Central memory CD4-positive, alpha-beta T cell (primary cell): ENCODE measurements at places on chromosomes 11 and 22.

DNA sequence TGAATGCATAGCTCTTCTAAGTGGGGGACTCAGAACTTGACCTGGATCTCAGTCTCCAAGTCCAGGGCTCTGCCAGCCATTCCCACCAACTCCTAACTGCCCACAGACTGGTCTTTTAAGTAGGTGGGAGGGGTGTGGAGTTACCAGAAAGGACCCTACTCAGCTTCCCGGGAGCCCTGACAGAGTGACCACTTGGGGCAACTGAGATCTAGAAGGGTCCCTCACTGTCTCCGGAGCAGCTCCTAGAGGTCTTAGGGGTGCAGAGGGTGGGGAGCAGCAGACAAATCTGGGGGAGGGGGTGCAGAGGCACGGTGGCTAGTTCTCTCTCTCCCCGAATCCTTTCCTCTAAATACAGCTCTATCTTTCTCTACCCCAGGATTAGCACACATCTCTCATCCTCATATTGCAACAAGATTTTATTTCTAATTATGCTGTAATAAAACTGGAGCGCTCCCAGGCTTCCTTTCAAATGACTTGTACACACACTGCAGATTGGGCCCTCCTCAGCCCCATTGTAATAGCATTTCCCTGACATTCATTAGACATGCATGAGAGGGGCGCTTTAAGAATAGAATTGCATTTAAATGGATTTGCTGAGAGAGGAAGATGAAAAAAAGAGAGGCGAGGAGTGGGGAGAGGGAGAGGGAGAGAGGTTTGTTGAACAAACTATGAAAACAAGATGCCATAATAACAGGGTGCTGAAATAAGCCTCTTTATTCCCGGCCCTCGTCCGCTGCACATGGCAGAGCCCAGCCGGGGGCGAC is 219.0 kb downstream of the CEP164 start:
- no peak for DNase-seq

DNA sequence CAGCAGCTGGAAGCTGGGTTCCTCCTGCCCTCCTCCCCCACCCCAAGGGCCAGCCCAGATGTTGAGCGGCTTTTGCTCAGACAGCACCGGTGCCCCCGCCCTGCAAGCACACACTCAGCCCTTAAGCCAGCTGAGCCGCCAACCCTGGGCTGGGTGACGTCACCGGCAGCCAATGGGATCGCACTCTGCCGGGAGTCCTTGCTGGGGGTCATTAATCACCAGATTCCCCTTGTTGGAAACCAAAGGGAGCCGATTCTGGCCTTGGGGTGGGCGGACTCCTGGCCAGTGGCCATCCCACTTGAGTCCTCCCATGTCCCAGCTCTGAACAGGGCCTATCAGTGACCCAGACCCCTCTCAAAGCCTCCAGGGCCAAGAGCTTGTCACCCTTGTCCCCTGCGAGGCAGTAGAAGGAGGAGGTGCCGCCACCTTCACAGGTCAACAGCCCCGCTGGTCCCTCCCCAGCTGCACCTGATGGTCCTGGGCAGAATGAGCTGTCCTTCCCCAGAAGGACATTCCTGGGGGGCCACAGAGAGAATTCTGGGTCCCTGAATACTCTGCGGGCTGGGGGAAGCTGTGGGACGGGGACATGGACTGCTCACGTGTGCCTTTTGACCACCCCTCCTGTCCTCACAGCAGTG is 7.4 kb downstream of the DUSP8 start:
- DNase-seq = no peak

- DNase-seq = no peak
Observed at GRCh38 chr11:100367892-100368291, 319.2 kb upstream of the ARHGAP42 start.

DNA sequence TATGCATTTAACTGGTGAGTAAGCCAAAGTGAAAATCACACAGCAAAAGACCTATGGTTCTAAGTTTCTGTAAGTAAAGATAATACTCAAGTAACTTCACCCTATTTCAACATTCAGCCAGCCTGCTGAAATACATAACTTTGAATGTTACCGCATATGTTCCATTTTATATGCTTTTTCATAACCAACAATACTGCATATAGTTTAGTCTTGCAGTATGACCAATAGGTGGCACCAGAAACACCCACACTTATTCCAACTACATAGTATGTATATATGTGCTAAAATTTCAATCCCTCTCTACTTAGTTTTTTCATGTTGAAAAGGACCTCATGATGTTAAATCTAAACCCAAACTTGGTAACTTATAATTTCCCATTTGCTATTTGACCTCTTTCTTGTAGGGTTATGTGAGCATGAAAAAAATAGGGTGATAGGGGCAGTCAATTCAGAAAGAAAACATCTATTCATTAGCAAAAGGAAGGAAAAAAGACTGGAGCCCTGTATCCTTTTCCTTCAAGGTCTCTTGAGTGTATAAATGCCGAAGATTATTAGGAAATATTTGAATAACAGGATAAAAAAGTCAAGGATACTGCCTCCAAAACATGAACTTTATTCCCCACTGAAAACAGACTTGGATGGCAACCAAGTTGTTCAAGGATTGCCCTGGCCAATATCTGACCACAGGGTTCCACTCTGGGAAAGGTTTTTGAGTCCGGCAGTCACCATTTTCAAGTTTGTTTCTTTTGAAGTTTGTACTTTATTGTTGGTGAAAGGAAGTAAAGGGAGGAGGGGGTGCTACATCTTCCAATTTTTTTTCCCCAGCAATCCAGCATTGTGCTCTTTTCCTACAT is 23.8 kb upstream of the FZD4 start:
- DNase-seq = peak; percentile 21

- no peak for DNase-seq
Observed at GRCh38 chr22:38142606-38143005, 32.1 kb upstream of the BAIAP2L2 start.

- no peak for DNase-seq
Observed at GRCh38 chr22:45103756-45104155, 60.0 kb upstream of the NUP50 start.

DNA sequence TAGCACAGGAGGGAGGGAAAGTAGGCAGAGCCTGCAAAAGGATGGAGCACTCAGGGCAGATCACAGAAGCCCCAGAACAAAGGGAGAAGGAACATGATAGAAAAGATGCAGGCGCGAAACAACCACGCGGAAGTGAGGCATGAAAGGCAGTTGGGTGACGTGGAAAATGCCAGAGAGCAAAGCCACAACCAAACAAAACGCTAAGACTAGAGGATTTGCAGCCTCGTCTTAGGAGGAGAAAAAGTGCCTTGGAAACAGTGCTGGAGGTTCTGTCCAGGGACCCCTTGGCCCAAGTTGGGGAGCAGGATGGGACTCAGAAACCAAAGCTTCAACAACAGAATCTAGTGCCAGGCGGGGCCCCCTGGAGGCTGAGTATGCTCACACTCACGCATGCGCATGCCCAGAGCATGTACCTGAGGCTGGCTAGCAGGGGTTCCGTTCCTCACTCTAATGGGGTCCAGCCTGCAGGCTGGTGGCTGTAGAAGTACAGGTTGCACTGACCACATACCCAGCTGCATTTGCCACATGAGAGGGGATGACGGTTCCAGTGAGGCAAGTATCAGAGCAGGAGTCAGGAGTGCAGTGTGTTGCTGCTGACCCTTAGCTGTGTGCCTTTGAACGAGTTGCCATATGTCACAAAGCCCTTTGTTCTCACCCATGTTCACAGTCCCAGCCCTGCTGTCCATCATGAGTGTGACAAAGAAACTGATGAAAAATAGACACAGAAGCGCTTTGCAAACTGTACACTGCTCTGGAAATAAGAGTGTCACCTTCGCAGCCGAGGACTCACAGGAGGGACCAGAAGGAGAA is 568.6 kb upstream of the CADM1 start:
- no peak for DNase-seq

DNA sequence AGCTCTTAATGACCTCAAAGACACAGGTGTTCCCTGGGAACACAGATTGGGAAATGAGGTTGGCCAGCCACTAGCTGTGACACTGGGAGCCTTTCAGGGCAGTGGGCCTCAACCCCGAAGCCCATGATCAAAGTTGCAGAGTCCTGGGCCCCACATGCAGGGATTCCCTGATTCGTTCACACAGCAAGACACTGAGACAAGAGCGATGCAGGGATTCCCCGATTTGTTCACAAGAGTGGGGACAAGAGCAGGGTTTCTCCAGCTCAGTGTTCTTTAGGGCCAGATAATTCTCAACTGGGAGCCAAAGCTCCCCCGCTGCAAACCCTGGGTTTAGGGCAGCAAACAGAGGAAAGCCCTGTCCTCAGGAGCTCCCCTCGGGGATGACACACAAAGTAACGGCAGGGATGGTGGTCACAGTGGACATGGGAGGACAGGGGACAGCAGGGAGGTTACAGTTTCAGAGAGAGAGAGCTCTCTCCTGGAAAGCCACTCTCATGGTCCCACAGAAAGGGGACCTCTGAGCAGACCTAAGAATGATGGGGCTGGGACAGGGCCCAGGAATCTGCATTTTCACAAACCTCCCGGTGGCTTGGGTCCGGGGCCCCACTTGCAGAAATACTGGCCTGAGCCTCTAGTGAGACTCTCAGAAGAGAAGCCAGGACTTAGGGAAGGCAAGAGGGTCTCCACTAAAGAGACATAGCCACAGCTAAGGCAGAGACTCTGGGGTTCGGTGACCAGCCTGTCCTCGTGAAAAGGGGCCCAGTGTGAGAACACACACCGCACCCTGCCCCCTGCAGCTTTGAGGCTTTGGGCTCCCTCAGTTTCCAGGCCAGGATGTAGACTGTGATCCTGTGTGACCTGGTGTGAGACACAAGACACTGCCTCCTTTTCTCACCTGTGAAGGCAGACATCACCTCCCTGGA is 7.4 kb upstream of the GNAZ start:
- no peak for DNase-seq

- no peak for DNase-seq
Observed at GRCh38 chr22:49481659-49482399, 345.8 kb downstream of the BRD1 start.

DNA sequence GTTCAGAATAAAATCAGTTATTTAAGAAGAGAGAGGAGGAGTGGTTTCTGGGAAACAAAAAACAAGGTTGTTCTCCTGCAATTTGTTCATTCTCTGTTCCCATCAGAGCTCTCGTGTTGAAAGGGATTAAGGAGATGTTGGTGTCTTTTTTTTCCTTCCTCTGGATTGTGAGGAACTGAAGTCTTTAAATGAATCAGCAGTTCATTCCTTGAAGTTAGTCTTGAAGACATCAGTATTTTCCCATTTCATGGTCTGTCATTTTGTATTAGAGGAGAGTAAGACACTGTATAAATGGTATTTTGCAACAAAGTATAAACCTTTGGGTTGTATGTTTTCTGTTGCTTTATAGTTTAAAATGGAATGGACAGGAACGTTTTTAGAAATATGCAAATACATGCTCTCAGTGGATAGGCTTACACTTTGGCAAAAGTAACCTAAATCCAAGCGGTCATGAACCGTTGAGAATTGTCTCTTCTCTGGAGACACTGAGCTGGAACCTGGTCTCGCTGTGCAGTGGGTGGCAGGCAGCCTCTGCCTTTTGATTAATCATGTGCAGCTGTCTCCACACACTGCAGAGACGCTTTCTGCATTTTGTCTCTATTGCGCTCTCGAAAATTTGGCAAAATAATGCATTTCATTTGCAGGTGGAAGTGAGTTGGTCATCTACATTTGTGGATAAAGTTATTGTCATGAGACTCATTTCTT is 33.0 kb downstream of the SAMM50 start:
- no peak for DNase-seq

GRCh38 chr11:96055706-96056387 is 131.9 kb upstream of the MTMR2 start:
- no peak for DNase-seq

- DNase-seq = no peak
Observed at GRCh38 chr11:14109742-14110141, 147.2 kb downstream of the SPON1 start.

DNA sequence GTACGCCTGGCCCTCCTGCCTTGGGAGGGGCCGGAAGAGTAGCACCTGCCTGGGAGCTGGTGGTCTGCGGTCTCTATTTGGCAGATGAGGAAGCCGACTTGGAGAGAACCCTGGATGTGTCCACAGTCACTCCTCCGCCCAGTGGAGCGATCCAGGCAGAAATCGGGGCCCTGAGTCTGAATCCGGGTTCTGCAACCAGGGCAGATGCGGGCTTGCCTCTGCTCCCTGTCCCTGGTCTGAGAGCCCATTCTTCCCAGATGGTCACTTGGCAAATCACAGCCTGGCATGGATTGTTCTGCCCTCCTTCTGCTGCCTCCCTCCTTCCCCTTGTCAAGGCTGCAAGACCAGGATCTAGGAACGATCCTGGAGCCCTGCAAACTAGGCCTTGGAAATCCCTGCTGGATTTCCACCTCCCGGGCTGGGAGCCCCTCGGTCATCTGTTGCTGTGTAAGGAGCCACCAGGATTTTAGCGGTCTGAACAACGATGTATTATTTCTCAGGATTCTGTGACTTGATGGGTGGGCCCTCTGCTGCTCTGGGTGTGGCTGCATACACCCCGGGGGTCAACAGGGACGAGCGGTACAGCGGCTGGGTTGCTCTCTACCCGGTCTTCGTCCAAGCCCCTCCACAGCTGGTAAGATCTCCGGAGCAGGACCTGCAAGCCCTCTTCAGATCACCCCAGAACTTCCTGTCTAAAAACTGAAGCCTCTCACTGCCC is 2.0 kb upstream of the ASCL2 start:
- DNase-seq = no peak

- DNase-seq = no peak
Observed at GRCh38 chr11:75245356-75246005, 4.9 kb downstream of the TPBGL start.

DNA sequence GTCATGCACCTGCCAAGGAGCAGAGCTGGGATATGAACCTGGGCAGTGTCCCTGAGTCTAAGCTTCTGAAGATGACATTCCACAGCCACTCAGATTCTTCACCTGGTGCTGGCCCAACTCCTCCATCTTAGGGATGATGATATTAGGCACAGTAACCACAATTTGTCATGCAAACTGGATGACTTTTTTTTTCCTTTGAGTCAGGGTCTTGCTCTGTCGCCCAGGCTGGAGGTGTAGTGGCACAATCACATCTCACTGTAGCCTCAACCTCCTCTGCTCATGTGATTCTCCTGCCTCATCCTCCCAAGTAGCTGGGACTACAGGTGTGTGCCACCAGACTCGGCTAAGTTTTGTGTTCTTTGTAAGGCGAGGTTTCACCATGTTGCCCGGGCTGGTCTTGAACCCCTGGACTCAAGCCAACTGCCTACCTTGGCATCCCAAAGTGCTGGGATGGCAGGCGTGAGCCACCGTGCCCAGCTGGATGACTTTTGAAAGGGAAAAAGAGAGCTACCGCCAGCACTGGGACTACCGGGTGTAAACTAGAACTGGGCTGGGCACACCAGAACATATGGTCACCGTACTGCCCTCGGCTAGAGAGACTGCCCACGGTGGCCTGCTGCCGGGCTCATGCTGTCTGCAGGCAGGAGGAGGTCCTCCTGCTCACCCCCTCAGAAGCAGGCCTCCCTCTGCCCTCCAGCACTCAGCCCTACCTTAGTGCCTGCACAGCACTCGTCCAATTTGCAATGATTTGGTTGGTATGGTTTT is 77.7 kb downstream of the NAT10 start:
- DNase-seq = no peak

- no peak for DNase-seq
Observed at GRCh38 chr11:22752908-22753310, 76.7 kb downstream of the SVIP start.
